ENCODE measurements at places on chromosomes 12 and 14.
A peak's percentile ranks its signal among the peaks of the same experiment; 100 is the strongest.

GRCh38 chr12:120199595-120200306 is 1.2 kb downstream of the RPLP0 start:
- peak; percentile 90 for DNase-seq

- no peak for DNase-seq
Measured at GRCh38 chr14:74554742-74555362, 57.2 kb downstream of the LTBP2 start.

DNA sequence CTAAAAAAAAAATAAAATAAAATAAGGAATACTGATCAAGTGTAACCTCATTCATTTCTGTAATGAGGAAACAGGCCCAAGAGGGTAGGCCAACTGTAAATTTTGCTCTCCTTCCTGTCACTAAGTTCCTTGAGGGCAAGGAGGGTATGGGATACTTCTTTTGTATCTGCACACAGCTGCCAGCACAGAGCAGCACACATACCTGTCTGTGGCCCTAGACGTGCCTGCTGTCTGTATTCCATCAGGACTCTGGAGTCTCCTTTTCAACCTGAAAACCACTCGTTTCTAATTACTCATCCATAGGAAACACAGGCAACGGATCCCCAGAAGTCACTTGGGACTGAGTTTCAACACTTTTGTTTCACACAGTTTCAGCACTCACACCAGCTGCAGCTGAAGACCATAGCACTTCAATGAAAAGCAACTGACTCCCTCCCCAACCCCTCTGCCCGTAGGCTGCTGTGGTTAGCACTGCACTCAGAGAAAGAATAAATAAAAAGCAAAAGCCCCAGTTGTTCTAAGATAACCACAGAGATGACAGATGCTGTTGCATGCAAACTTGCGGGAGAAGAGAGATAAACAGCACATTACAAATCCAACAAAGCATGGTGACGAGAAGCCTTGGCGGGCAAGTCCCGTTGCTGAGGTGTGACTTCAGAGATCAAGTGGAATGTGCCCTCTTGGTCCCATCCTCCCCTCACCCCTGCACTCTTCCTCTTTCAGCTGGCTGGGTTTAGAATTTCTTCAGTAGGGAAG is 24.9 kb downstream of the CRACR2A start:
- peak; percentile 54 for DNase-seq

DNA sequence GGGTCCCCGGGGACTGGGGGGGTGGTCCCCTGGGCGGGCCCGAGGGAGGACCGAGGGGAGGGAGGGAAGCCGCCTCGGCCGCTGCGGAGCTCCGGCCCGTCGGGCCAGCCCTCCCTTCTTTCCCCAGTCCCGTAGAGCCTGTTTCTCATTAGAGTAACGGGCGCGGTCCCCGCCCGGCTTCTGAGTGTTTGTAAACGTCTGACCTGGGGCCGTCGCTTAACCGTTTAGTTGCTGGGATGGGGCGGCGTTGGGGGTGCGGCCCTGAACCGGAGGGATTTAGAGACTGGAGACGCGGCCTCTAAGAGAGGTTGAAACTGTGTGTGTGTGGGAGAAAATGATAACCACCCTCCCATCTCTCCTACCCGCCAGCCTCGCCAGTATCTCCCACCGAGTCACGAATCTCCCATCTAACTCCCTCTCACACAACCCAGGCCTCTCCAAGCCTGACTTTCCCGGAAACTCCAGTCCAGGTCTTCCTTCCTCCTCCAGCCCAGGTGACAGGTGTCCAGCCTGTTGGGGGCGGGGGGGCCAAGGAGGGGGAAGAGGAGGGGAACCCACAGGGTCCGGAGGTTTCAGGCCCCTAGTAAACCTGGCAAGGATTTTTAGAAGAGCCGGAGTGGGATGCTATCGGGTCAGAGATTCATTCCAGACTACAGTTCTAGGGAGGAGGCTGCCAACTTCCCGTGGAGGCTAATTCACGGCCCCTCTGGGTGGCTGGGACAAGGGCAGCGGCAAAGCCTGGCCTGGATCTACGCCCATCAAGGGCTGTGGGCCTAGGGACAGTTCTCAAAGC is 1.1 kb upstream of the NFATC4 start:
- DNase-seq = peak; percentile 90

- no peak for DNase-seq
Measured at GRCh38 chr12:112711507-112711906, 80.0 kb upstream of the RPH3A start.

- no peak for DNase-seq
Measured at GRCh38 chr12:110137786-110138185, 13.6 kb downstream of the IFT81 start.

- no peak for DNase-seq
Measured at GRCh38 chr14:89141862-89142261, 275.2 kb downstream of the FOXN3 start.

GRCh38 chr14:62451221-62451620 is 594.0 kb downstream of the KCNH5 start:
- DNase-seq = no peak

Data from fibroblast of lung (primary cell).